ENCODE measurements at places on chromosomes 7 and 10. TPM values are rescaled to one million over a fixed set of nuclear protein-coding genes. Genes with fewer than 3 reads are reported as not detected.

Gene HYCC1
- 264 TPM for total RNA-seq

Gene CYP2C9
- not detected for total RNA-seq

Gene FBH1
- total RNA-seq = 61.4 TPM

Gene TMEM229A
- 3.8 TPM for total RNA-seq

Gene OTUD1
- total RNA-seq = 8.0 TPM

Gene NPY
- not detected for total RNA-seq

Gene ASB10
- total RNA-seq = not detected

DNA sequence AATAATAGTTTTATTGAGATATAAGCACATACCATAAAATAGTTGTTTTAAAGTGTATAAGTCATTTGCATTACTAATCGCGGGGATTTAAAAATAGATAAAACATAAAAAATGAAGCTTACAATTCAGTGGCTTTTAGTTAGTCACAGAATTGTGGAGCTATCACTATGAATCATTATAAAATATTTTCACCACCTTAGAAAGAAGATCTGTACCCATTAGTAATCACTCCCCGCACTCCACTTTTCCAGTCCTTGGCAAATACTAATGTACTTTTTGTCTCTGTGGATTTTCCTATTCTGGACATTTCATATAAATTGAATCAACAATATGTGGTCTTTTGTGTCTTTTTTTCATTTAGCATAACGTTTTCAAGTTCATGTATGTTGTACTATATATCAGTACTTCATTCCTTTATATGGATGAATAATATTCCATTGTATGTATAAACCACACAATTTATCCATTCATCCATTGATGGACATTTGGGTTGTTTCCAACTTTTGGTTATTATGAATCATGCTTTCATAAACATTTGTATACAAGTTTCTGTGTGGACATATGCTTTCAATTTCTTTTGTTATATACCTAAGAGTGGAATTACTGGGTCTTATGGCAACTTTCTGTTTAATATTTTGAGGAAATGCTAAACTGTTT lies 162.5 kb downstream of the MAGI2 start:
- peak; percentile 38 for DNase-seq

DNA sequence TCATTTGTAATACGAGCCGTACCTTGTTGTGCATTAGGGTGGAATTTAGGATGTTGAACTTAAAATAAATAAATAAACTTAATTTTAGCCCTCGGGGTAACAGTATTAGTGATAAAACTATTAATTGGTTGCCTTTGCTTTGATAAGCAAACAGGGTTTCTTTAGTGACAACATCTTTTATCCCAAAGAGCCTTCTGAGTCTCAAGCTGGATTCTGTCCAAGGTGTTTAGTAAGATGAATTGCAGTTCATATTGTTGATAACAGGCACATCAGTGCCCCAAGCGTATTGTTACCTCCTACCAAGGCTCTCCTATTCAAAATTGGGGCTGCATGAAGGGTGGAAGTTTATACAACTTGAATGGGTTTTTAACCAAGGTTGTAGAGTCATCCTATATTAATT lies 144.4 kb upstream of the CELF2 start:
- DNase-seq = peak; percentile 49

DNA sequence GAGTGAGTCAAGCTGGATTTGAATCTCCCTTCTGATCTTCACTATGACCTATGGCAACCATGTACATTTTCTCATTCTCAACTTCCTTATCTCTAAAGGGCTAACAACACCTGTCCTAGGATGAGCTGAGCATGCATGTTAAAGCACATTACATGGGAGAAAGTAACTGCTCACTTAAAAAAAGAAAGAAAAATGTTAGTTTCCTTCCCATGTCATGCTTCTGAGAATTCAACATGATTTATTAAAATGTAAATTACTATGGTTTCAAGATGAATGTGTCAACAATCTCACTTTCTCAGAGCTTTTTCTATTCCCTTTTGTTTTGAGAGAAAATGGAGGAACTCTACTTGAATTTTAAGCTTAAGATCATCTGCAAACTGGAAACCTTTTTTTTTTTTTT lies 295.3 kb downstream of the SKIDA1 start:
- DNase-seq = no peak

GRCh38 chr10:78805176-78805575 lies 263.6 kb upstream of the ZMIZ1 start:
- DNase-seq = peak; percentile 100

- DNase-seq = peak; percentile 85
Measured at GRCh38 chr7:31744294-31744874, 57.4 kb downstream of the PPP1R17 start.

DNA sequence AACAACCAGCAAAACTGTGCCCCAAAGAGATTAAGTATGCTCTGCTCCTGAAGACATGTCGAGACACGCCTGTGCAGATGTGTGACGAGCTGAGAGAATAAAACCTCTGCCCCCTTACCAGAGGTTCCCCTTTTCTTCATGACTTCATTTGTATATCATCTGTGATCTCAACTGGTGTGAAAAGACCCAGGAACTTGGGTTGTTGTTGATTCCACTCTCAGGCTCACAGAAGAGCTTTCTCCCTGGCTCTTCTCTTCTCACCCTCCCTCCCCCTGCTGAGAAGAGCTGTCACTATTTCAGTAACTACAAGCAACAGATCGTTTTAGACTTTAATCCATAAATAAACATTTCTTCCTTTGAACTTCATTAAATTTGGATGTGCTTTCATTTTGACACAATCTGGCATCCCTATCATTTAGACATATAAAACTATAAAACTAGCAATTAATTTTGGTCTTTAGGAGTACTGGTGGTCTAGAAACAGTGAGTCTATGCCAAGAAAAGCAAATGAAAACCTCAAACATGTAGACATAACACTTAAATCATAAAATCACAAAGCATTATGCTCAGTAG lies 179.3 kb upstream of the FZD8 start:
- DNase-seq = peak; percentile 22

DNA sequence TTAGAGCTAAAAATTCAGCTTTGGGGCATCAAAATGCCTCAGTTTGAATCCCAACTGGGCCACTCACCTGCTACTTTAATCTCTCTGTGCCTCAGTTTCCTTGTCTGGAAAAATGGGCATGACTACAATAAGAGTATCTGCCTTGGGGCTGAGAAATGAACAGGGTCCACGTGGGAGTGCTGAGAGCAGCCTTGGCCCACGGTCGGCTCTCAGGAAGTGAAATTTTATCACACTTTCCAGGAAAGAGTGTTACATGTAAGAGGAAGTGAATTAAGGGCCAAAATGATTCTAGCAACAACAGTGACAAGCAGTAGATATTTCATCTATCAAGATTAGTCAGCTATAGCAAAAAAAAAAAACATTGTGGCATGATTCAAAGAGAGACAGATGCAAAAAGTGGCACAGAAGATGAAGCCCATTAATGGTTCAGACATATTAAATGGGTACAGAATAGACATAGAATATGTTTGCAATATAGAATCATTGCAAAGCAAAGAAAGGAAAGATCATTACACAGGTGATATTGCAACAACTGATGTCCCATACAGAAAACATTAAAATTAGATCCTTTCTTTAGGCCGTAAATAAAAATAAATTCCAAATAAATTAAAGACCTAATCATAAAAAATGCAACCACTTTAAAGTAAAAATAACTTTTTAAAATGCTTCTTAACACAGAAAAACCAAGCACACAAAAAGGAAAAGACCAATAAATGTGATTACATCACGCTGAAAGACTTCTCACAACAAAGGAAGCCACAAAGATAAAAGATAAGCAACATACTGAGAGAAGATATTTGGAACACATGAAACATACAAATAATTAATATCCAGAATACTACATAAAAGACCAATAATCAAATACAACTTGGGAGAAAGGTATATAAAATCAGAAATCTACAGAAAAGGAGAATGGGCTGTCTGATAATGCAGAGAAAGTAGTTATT lies 4.3 kb downstream of the TMEM273 start:
- no peak for DNase-seq

DNA sequence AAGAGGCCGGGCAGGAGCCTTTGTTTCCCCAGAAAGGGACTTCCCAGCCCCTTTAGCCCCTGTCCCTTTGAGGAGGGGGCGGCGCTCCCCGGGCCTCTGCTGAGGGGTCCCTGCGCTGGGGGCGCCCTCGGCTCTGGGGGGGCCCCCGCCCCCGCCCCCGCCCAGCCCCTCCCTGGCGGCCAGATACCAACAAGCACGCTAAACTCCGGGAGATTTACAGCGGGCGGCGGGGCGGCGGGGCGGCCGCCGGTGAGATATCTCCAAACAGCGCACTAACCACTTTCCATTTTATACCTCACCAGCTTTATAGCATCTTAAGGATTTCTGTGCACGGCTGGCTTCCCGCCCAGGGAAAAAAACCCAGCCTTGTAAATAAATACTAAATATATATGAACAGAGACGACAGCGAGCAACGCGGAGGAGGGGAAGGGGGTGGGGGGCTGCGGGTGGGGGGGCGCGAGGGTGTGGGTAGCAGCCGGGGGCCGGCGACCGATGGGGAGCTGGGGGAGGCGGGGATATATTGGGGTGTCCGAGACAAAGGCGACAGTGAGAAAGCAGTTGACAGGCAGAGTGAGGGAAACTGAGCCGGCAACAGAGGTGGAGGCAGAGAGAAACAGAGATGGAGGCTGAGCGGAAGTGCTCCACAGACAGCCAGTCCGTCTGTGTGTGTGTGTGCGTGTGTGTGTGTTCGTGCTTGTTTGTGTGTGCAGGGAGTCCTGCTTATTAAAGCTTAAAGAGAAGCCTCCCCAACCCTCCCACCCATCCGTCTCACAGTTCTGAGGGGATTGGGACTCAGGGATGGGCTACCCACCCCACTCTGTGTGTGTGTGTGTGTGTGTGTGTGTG lies 85.8 kb downstream of the HIF1AN start:
- peak; percentile 2 for DNase-seq

GRCh38 chr10:75978213-75978612 lies 546.8 kb downstream of the LRMDA start:
- no peak for DNase-seq

- no peak for DNase-seq
Measured at GRCh38 chr10:91636892-91637291, 4.0 kb upstream of the PPP1R3C start.

DNA sequence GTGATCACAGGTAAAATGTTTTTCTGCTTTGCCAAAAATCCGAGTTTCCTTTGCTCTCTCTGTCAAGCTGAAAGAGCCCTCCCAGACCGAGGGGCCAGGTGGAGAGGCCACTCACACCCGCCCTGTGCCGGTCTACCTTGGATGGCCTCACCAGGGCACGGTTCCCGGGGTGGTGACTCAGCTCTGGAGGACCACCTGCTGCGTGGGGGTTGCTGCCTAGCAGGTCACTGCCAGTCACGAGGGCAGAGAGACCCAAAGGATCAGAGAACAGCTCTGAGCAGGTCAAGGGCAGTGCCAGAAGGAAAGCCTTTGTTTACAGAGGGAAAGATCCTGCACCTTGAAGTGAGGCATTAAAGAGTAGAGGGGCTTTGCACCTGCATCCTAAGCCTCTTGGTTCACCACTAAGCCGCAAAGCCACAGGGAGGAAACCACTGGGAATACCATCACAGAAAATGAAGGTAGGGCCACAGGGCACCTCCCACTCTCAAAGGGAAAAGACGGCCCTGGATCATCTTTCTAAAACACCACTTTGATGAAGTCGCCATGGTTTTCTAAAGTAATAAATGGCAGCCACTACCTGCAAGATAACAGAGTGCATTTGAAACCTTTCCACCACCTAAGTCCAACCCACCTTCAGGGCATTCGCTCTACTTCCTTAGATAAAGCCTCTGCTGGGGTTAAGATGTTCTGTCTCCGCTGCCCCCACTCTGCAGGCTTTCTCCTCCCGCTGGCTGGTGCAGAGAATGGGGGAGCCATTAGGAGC lies 160.3 kb upstream of the KLF14 start:
- DNase-seq = peak; percentile 63

GRCh38 chr10:54843085-54843646 lies 42.1 kb upstream of the PCDH15 start:
- DNase-seq = no peak

DNA sequence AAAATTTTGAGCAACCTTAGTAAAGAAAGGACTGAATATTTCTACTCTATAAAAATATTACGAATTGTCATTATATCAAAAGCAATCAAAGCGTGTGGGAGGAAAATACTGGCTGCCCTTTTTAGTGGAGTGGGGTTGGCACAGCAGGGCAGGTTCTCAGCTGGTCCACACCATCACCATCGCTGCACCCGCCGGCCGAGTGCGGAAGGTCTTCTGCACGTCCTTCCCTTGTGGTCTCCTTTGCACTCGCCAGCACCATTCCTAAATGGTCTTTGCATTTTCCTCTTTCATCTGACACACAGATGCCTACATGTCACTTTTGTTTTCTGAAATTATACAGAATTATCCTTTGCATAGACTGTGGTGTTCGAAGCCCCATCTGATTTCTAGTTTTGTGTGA lies 116.6 kb upstream of the LANCL2 start:
- no peak for DNase-seq

- peak; percentile 74 for DNase-seq
Measured at GRCh38 chr10:61635471-61635870, 27.3 kb upstream of the CABCOCO1 start.

- no peak for DNase-seq
Measured at GRCh38 chr10:6770846-6771245, 190.8 kb upstream of the PRKCQ start.

DNA sequence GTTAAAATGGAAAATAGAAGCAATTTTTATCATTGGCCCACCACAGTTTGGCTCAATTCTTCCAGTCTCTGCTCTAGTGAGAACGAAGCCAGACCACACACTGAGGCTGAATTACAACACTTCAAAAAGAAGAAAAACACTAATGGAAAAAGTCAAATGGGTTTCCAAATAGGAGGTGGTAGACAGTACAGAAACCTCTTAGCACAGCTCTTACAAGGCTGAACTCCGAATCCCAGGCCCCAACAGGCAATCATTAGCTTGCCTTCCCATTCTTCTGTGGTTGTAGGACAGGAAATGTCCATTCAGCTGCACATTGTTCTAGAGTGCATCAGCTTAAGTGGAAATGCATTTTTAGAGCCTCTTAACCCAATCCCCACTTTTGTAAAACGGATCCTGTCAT lies 115.1 kb upstream of the MEOX2 start:
- DNase-seq = peak; percentile 81

- peak; percentile 27 for DNase-seq
Measured at GRCh38 chr7:35831208-35831607, 30.4 kb downstream of the SEPTIN7 start.

DNA sequence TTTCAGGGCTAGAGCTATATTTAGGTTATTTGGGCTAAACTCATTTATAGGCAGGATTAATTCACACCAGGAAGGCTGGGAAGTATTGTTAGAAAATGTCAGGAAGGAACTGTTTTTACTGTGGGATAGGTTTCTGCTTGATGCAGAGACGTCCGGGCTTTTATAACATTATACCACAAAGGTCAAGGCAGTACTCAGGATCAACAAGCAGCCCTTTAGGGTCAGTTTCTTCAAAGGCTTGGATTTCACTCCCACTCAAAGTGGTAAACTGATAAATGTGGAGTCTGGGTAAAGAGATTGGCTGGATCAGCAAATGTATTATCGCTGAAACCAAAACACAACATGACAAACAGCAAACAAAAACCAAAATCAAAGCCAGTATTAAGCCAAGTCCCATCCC lies 127.2 kb downstream of the ARL5B start:
- DNase-seq = no peak

- no peak for DNase-seq
Measured at GRCh38 chr7:70573696-70574095, 558.2 kb upstream of the GALNT17 start.

GRCh38 chr10:110778211-110778610 lies 93.5 kb upstream of the PDCD4 start:
- DNase-seq = no peak

- DNase-seq = no peak
Measured at GRCh38 chr10:35167342-35167741, 40.7 kb downstream of the CREM start.

GRCh38 chr10:131911451-131911850 lies 10.6 kb downstream of the PPP2R2D start:
- DNase-seq = no peak

All from fibroblast of the aortic adventitia (primary cell).